ENCODE measurements at places on chromosomes 13 and 19.

- DNase-seq: no peak
These were observed 124.3 kb downstream of the PTPRS start for GRCh38 chr19:5216141-5216847.

- DNase-seq: no peak
These were observed 25.4 kb upstream of the GPR12 start for GRCh38 chr13:26785838-26786630.

DNA sequence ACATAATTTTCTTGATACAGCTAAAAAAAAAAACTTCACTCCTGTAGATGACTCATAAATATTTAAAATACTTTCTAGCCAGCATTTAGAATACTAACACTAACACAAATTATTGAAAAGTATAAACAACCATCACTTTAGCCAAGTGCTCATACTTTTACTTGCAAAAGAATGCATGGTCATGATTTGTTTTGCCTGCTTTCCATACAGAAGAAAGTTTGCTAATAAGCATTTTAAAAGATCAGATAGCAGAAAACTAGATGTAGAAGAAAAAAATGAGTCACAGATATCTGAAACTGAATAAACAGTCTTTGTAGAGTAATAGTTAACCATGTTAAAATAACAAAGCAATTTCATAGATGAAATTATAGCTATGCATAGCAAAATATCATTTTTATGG lies 2280.4 kb upstream of the PCDH20 start:
- DNase-seq: no peak

GRCh38 chr13:26342898-26343297 lies 89.0 kb downstream of the CDK8 start:
- no peak for DNase-seq

- DNase-seq: no peak
These were observed 8.1 kb upstream of the HCN2 start for GRCh38 chr19:581399-582111.

DNA sequence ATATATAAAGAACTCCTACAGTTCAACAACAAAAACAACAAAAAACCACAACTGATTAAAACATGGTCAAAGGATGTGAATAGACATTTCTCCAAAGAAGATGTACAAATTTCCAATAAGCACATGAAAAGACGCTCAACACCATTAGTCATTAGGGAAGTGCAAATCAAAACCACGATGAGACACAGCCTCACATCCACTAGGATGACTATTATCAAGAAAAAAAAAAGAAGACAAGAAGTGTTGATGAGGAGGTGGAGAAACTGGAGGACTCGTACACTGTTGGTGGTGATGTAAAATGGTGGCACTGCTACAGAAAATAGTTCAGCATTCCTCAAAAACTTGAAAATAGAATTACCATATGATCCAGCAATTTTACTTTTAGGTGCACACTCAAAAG lies 61.0 kb upstream of the SOX1 start:
- no peak for DNase-seq

GRCh38 chr19:15378534-15379082 lies 979 bp downstream of the AKAP8 start:
- peak; percentile 27 for DNase-seq

DNA sequence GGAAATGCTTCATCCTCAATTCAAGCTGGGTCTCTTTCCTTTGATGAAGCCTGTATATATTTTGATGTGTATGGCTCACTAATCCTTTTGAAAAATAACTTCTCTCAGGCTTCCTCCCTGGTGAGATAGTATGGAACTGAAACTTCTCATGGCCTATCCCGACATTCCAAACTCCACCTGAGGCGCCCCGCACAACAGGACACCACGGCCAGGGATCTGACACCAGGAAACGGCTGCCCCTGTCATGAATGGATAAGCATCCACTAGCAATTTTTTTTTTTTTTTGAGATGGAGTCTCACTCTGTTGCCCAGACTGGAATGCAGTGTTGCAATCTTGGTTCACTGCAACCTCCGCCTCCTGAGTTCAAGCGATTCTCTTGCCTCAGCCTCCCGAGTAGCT lies 16.4 kb downstream of the SLC7A1 start:
- no peak for DNase-seq
